ENCODE measurements at places on chromosomes 7 and 10. TPM values are rescaled to one million over a fixed set of nuclear protein-coding genes. Genes with fewer than 3 reads are reported as not detected.
A peak's percentile ranks its signal among the peaks of the same experiment; 100 is the strongest.

GRCh38 chr10:34607894-34608293, 207.2 kb downstream of the PARD3 start:
- DNase-seq: no peak
- no peaks in the 10 kb centered on the region for H3K27me3 ChIP-seq
- no peak overlapping the region for H3K4me3 ChIP-seq
- no peak overlapping the region for H3K27ac ChIP-seq
- no peaks in the 10 kb centered on the region for H3K36me3 ChIP-seq

DNA sequence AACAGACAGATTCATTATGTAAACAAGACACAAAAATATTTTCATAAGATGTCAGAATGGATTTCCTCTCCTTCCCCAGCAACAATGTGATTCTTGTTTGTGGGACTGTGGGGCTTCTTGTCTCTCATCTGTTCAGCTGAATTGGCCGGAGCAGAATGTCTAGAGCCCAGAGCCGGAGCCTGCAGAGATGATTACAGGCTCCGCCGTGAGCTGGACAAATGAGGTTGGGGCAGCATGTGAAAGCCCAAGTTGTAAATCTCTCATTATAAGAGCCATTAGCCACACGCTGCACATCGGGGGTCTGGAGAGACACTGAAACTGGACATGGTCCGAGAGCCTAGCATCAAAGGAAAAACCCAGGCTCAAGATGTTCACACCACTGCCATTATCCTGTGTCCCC, 137.0 kb upstream of the ADAM12 start:
- no peak overlapping the region for H3K27ac ChIP-seq
- no peak overlapping the region for H3K4me3 ChIP-seq
- no peaks in the 10 kb centered on the region for H3K36me3 ChIP-seq
- H3K4me1 ChIP-seq: no peaks in the 10 kb centered on the region
- DNase-seq: no peak

Gene COL13A1
- total RNA-seq: 9.2 TPM

Gene LRRTM3
- not detected for total RNA-seq

Gene KIF11
- total RNA-seq: 1.8 TPM

- no peaks in the 10 kb centered on the region for H3K36me3 ChIP-seq
- H3K4me1 ChIP-seq: no peaks in the 10 kb centered on the region
- DNase-seq: no peak
- H3K4me3 ChIP-seq: no peak overlapping the region
These were observed 18.2 kb downstream of the DNAJC12 start for GRCh38 chr10:67819768-67820204.

Gene NEUROG3
- not detected for total RNA-seq

- DNase-seq: peak; percentile 38
- H3K4me3 ChIP-seq: no peak overlapping the region
- H3K4me1 ChIP-seq: no peaks in the 10 kb centered on the region
- peaks cover 33% of the 10 kb centered on the region for H3K27me3 ChIP-seq
- H3K27ac ChIP-seq: no peak overlapping the region
These were observed 60.9 kb upstream of the NKX6-2 start for GRCh38 chr10:132846631-132847415.

DNA sequence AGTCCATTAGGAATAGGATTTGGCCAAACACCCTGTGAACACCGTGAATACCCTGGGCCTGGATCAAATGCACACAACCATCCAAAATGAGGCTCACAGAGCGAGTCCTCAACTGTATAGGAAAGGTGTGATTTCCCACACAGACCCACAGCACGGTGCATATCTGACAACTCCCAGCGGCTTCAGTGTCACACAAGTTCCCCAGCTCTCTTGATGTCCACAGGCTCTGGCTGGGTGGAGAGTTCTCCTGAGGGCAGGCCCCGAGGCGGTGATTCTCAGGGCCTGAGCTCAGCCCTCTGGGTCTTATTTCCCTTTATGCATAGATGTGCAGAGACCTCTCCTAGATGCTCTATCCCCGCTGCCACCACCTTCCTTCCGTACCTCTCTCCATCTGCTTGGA, 64.1 kb downstream of the SH3PXD2A start:
- no peaks in the 10 kb centered on the region for H3K36me3 ChIP-seq
- no peak overlapping the region for H3K4me3 ChIP-seq
- peaks cover 36% of the 10 kb centered on the region for H3K4me1 ChIP-seq
- H3K27ac ChIP-seq: no peak overlapping the region
- DNase-seq: no peak
- H3K27me3 ChIP-seq: no peaks in the 10 kb centered on the region

Gene TAF5
- 4.8 TPM for total RNA-seq

Gene GDF2
- total RNA-seq: not detected

Gene CALHM3
- not detected for total RNA-seq

- H3K4me3 ChIP-seq: no peak overlapping the region
- H3K36me3 ChIP-seq: no peaks in the 10 kb centered on the region
- peak overlapping the region; percentile 85 for H3K27ac ChIP-seq
- H3K27me3 ChIP-seq: no peaks in the 10 kb centered on the region
These were observed 163.3 kb upstream of the AKR1E2 start for GRCh38 chr10:4662576-4663161.

- H3K4me3 ChIP-seq: no peak overlapping the region
- no peaks in the 10 kb centered on the region for H3K36me3 ChIP-seq
These were observed 4.8 kb upstream of the REPIN1 start for GRCh38 chr7:150363872-150364271.

Gene VWDE
- total RNA-seq: 0.53 TPM

GRCh38 chr10:51724038-51724437, 24.6 kb upstream of the CSTF2T start:
- no peaks in the 10 kb centered on the region for H3K4me1 ChIP-seq
- no peak for DNase-seq
- H3K4me3 ChIP-seq: no peak overlapping the region

Gene UBE2D1
- total RNA-seq: 22.9 TPM

DNA sequence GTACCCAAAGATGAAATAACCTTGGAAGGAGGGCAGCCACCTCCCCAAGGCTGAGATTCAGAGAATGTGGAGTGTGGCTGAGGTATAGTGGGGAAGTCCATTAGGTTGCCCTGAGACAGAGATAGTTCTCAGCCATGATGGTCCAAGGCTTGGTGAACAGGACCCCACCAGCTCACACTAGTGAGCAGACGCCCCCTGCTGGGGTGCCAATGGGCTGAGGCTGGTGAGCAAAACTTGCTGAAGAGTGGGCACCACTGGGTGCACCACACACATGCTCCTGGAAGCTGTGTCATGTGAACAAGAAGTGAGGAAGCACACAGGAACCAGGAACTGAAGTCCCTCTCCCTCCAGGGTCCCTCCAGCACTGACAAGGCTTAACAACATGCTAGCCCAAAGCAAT, 8.9 kb downstream of the FBXL13 start:
- H3K4me1 ChIP-seq: no peaks in the 10 kb centered on the region
- DNase-seq: no peak
- H3K27ac ChIP-seq: no peak overlapping the region

DNA sequence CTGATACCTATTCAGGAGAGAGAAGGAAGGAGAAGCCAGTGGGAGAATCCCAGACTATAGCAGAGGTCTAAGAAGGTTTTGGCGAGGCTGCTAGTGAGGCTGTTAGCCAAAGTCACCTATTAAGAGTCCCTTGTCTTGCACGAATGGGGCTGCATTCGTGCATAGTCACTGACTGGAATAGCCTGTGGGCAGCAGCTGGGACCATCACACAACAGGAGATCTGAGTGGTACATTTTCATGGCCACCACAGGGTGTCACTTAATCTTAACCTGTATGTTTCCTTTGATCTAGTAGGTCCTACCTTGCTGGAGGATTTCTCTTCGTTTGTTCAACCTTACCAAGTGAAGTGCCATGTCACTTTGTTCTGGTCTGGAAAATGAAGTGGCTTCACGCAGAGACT, 319.9 kb downstream of the BMPER start:
- no peaks in the 10 kb centered on the region for H3K4me1 ChIP-seq
- no peak overlapping the region for H3K27ac ChIP-seq
- DNase-seq: no peak

DNA sequence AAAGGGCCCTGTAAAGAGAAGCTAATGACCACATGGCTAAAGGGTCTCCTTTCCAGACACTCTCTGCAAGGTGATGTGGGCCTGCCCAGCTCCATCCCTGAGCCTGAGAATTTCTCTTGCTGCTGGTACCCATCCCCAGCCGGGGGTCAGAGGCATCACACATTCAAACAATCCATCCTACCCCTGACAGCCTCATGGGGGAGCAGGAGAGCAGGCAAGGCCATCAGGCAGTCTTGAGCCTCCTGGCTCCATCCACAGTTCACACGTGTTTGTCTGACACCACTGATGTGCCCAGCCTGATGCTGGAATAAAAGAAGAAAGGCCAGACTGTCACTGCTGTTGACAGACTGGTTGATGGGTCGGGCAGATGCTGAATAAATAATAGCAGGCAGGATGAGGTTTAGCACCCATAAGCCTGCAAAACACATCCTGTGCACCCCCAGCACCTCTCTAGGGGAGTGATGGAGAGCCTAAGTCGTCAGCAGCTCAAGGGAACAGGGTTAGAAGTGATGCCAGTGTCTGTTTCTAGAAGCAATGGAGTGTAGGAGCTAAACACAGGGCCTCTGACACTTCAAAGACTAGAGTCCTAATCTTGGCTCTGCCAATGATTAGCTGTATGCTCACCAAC, 43.5 kb downstream of the TLL2 start:
- no peak overlapping the region for H3K27ac ChIP-seq
- no peaks in the 10 kb centered on the region for H3K4me1 ChIP-seq
- DNase-seq: no peak
- H3K27me3 ChIP-seq: peaks cover 21% of the 10 kb centered on the region

- peaks cover 11% of the 10 kb centered on the region for H3K4me1 ChIP-seq
- H3K36me3 ChIP-seq: no peaks in the 10 kb centered on the region
- no peak overlapping the region for H3K27ac ChIP-seq
- no peak for DNase-seq
- H3K4me3 ChIP-seq: no peak overlapping the region
- H3K27me3 ChIP-seq: no peaks in the 10 kb centered on the region
These were observed 228.2 kb downstream of the AHR start for GRCh38 chr7:17526621-17527020.

- H3K4me1 ChIP-seq: no peaks in the 10 kb centered on the region
- no peaks in the 10 kb centered on the region for H3K36me3 ChIP-seq
- no peak overlapping the region for H3K27ac ChIP-seq
These were observed 365.1 kb downstream of the BBS9 start for GRCh38 chr7:33494474-33494873.

DNA sequence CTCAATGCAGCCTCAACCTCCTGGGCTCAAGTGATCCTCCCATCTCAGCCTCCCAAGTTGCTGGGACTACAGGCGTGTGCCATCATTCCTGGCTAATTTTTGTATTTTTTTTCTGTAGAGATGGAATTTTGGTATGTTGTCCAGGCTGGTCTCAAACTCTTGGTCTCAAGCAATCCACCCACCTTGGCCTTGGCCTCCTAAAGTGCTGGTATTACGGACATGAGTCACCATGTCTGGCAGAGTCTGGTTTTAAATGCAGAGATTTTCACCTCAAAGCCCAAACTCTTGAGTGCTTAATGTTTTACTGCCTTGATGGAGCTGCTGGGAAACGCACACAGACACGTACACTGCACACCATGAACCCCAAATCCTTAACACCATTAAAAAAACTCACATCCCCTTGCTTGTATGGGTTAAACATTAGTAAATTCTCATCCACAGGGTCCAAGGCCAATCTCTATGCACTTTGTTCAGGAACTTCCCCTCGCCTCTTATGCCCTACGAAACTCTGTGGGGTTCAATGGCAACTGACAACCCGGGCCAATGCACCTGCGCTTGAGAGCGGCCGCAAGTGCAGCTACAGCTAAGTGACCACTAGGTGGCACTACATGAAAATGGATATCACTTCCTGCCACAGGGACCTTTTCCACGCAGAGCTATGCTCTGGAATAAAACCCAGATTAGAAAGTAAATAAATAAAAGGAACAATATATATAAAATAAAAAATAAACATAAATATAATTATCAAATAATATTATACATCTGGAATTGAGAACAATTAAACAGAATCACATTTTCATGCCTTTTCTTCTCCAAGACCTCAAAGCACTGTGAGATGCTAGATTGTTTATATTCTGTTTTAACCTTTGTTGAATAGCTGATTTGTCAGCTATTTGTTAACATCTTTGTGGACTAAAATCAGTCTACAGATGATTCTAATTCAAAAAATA, 66.9 kb upstream of the AFAP1L2 start:
- no peak overlapping the region for H3K27ac ChIP-seq
- no peak overlapping the region for H3K4me3 ChIP-seq
- peaks cover 24% of the 10 kb centered on the region for H3K36me3 ChIP-seq
- H3K4me1 ChIP-seq: no peaks in the 10 kb centered on the region
- H3K27me3 ChIP-seq: no peaks in the 10 kb centered on the region

Gene ADAP1
- 33.9 TPM for total RNA-seq

- no peak for DNase-seq
- no peak overlapping the region for H3K4me3 ChIP-seq
- no peaks in the 10 kb centered on the region for H3K27me3 ChIP-seq
- H3K4me1 ChIP-seq: no peaks in the 10 kb centered on the region
These were observed 92.0 kb downstream of the ITGA8 start for GRCh38 chr10:15627617-15628196.

DNA sequence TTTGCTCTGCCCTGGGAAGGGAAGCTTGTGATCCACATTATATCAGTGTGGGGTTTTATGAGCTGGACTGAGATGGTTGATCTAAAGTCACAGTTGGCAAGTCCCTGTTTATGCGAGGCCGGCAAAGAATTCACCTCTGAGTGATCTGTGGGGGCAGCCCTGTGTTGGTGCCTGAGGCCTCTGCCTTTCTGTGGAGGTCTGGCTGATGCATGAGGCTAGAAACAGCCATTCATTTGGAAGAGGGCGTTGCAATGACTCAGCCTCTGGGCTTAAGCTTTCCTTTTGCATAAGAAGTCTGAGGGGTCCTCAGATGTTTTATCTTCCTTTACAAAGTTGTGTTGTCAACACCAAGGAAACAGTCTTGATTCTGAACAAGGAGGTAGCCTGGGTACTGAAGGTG, 126.9 kb downstream of the MGMT start:
- H3K4me3 ChIP-seq: no peak overlapping the region
- H3K4me1 ChIP-seq: no peaks in the 10 kb centered on the region
- H3K27me3 ChIP-seq: no peaks in the 10 kb centered on the region
- no peak overlapping the region for H3K27ac ChIP-seq
- no peak for DNase-seq

Gene PDE6C
- total RNA-seq: not detected

- no peaks in the 10 kb centered on the region for H3K27me3 ChIP-seq
- no peak overlapping the region for H3K4me3 ChIP-seq
- no peaks in the 10 kb centered on the region for H3K36me3 ChIP-seq
These were observed 53.2 kb upstream of the CUX1 start for GRCh38 chr7:101764221-101764620.

DNA sequence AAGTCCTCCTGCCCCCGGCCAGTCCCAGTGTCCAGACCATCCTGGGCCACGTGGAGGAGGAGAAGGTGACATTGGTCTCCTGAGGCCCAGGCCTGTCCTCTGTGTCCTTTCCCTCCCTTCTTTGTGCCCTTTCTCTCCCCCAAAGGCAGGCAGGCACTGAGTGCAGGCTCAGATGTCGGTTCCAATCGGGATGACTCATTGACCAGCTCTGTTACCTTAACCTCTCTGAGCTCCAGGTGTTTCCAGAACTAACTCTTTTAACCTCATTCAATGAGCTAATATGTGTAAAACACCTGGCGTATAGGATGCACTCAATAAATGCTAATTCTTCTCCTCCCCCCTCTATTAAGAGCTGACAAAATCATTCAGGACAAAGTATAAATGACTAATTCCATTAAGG, 25.7 kb downstream of the MACROH2A2 start:
- no peaks in the 10 kb centered on the region for H3K4me1 ChIP-seq
- H3K4me3 ChIP-seq: no peak overlapping the region
- no peak for DNase-seq
- no peak overlapping the region for H3K27ac ChIP-seq

Gene SPDYE2B
- total RNA-seq: not detected

- peaks cover 16% of the 10 kb centered on the region for H3K4me1 ChIP-seq
- H3K4me3 ChIP-seq: no peak overlapping the region
- H3K27ac ChIP-seq: no peak overlapping the region
These were observed 86.8 kb downstream of the CPEB3 start for GRCh38 chr10:92203919-92204623.

Gene IFIT3
- 117 TPM for total RNA-seq

Gene RARRES2
- total RNA-seq: 144 TPM
